ENCODE measurements at places on chromosomes 13 and 19. TPM values are rescaled to one million over a fixed set of nuclear protein-coding genes. Genes with fewer than 3 reads are reported as not detected.

DNA sequence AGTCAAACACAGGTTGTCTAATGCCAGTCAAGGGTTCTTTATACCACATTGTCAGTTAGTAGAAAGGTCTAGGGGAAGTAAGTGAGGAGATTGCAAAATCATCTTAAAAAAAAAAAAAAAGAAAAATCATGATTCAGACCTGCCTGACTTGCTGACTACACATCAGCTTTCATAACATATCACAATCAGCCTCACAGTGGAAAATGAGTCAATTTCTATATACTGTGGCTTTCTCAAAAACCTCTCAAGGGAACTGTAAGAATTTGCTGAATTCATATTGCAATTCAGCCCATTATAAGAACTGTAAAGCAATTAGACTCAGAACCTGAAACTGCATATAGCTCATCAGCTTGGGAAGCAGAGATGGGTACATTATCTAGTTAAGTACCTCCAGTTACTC, 75.3 kb upstream of the GPC6 start:
- no peak for DNase-seq
- no peak overlapping the region for H3K4me3 ChIP-seq
- H3K27me3 ChIP-seq, result no peaks in the 10 kb centered on the region
- H3K4me1 ChIP-seq, result no peaks in the 10 kb centered on the region
- no peak overlapping the region for H3K27ac ChIP-seq
- H3K36me3 ChIP-seq, result no peaks in the 10 kb centered on the region

The KCNJ14 gene
- 1.0 TPM for total RNA-seq

DNA sequence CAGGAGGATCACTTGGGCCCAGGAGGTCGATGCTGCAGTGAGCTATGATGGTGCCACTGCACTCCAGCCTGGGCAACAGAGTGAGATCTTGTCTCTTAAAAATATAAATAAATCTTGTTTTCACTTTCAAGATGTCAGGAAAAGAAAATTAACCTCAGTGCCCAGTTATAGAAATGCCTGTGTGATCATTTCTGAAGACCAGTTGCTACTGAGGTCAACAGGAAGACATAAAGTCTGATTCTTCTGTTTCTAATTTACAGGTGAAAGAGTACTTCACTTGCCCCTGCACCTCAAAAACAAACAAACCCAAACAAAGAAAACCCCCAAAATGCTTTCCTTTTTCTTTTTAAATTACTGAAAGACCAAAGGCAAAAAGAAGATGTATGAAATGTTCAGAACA, 174.3 kb upstream of the NBEA start:
- H3K4me1 ChIP-seq, result peaks cover under 1% of the 10 kb centered on the region
- H3K27me3 ChIP-seq, result no peaks in the 10 kb centered on the region
- H3K36me3 ChIP-seq, result no peaks in the 10 kb centered on the region
- no peak for DNase-seq
- H3K27ac ChIP-seq, result no peak overlapping the region

- H3K4me3 ChIP-seq, result no peak overlapping the region
- no peaks in the 10 kb centered on the region for H3K36me3 ChIP-seq
- peak; percentile 23 for DNase-seq
Observed at GRCh38 chr13:113654175-113654560, 3.8 kb downstream of the ATP4B start.

DNA sequence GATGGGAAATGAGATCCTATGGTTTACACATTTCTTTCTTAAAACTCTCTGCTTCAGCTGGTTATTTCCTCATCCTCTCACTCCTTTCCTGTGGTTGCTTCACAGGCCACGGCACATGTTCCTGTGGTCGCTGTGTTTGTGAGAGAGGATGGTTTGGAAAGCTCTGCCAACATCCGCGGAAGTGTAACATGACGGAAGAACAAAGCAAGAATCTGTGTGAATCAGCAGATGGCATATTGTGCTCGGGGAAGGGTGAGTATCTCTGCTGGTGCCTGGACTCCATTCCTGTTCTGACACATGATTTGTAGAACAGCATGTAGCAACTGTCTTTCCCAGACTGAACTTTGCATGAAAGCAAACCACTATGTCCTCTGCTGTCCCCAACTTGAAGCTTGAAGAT, 254.2 kb downstream of the ITGBL1 start:
- no peaks in the 10 kb centered on the region for H3K36me3 ChIP-seq
- no peaks in the 10 kb centered on the region for H3K4me1 ChIP-seq
- no peak overlapping the region for H3K27ac ChIP-seq
- DNase-seq, result no peak

DNA sequence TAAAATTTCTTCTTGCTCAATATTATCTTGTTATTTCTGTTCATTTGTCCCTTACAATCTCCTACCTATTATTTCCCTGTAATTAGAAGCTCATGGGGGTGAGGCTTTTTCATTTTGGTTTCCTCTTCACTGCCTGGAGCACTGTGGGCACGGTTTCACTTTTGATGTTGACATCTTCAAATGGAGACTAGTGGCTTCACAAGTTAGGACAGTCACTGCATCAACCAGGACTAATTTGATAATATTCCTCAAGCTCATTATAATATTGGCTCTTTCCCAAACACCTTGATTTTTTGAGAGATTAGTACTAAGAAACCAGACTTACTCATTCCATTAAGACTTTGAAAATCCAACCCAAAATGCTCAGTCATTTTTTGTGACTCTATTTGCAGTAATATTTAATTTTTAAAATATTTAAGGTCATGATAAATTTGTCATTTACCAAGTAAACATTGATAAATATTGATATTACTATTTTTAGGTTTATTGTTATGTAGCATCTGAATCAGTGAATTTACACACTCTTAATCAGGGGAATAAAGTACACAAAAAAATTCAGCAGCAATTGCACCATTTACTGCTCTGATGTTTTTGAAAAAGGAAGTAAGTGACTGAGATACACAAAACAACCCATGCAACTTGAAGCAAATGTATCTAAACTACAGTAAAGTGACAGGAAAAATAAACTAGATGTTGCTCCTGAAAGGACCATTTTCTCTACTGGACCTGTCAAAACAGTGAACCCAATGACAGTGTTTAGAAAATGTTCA, 28.8 kb upstream of the RCBTB2 start:
- H3K36me3 ChIP-seq, result no peaks in the 10 kb centered on the region
- DNase-seq, result no peak
- no peak overlapping the region for H3K4me3 ChIP-seq
- H3K4me1 ChIP-seq, result no peaks in the 10 kb centered on the region

GRCh38 chr19:46717716-46718143, 816 bp upstream of the PRKD2 start:
- DNase-seq, result no peak
- H3K4me3 ChIP-seq, result no peak overlapping the region
- peaks cover 2% of the 10 kb centered on the region for H3K4me1 ChIP-seq
- H3K27me3 ChIP-seq, result no peaks in the 10 kb centered on the region
- peak overlapping the region; percentile 35 for H3K27ac ChIP-seq

DNA sequence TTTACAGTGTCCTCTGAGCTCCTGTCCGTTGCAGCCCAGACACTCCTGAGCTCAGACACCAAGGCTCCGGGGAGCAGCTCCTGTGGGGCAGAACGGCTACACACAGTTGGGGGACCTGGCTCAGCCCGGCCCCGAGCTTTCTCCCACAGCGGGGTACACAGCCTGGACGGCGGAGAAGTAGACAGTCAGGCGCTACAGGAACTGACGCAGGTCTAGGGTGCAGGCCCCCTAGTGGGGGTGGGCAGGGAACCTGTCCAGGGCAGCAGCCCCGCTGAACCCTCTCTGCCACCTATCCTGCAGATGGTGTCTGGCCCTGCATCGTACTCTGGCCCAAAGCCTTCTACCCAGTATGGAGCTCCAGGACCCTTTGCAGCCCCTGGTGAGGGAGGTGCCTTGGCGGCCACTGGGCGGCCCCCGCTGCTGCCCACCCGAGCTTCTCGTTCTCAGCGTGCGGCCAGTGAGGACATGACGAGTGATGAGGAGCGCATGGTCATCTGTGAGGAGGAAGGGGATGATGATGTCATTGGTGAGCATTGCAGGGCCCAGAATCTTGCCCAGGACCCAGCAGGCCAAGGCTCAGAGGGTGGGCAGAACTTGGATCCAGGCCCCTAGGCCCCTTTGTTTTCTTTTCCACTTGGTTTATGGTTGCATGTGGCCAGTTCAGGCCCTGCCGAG, 12.9 kb upstream of the PRR19 start:
- peaks cover 21% of the 10 kb centered on the region for H3K4me1 ChIP-seq
- no peaks in the 10 kb centered on the region for H3K36me3 ChIP-seq
- H3K4me3 ChIP-seq, result no peak overlapping the region
- no peaks in the 10 kb centered on the region for H3K27me3 ChIP-seq
- H3K27ac ChIP-seq, result no peak overlapping the region

The DNAAF3 gene
- total RNA-seq, result 11.4 TPM

DNA sequence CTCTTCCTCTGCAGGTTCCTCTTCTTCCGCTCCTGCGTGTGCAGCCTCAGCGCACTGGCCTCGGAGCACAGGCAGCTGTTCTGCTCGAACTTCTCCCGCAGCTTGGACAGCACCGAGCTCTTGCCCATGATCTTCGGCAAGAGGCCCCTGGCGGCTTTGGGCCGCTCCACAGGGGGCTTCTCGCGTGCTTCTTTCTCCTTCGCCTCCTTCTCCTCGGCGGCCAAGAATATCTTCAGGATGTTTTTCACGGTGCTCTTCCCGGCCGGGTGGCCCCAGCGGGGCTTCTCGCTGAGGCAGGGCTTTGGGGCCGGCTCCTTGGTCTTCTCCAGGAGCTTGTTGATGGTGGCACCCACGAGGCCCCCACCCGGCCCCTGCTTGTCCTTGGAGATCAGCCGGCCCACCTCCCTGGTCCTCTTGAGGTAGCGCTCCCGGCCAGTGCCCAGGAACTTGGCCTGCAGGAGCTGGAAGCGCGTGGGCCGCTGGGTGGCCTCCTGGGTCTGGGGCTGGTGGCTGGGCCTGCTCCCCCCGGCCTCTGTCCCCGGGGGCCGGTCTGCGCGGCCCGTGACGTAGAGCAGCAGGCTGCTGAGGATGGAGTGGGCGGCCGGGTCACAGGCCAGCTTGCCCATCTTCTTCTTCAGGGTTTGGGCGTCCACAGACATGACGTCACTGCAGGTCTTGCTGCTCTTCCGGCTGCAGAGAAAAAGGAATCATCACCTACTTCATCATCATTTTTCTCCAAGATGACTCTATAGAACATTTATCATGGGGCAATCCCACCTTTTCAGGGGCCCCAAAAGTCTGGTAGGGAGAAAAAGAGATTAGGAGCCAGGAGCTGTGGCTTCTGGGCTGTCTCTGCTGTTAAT, 43.8 kb upstream of the GRTP1 start:
- H3K36me3 ChIP-seq, result no peaks in the 10 kb centered on the region
- no peak overlapping the region for H3K4me3 ChIP-seq
- H3K27me3 ChIP-seq, result no peaks in the 10 kb centered on the region
- H3K4me1 ChIP-seq, result no peaks in the 10 kb centered on the region

The KXD1 gene
- total RNA-seq, result 69.9 TPM

Measured in kidney (tissue), 22 donors.